ENCODE measurements at places on chromosomes 7 and 10. TPM values are rescaled to one million over a fixed set of nuclear protein-coding genes. Genes with fewer than 3 reads are reported as not detected.

GALNT17 gene
- 0.18 TPM for total RNA-seq

INMT gene
- 21.5 TPM for total RNA-seq

OR13A1 gene
- total RNA-seq, result not detected

PNLIP gene
- 3.1 TPM for total RNA-seq

HOXA1 gene
- 0.08 TPM for total RNA-seq

MMP21 gene
- total RNA-seq, result 0.20 TPM

OR6V1 gene
- not detected for total RNA-seq

PHYHIPL gene
- 0.93 TPM for total RNA-seq

PARD3 gene
- total RNA-seq, result 19.1 TPM

ADCY1 gene
- 12.8 TPM for total RNA-seq

CALHM2 gene
- total RNA-seq, result 3.6 TPM

COL13A1 gene
- 0.48 TPM for total RNA-seq

ETV1 gene
- 8.4 TPM for total RNA-seq

STEAP2 gene
- 0.81 TPM for total RNA-seq

METTL27 gene
- 0.96 TPM for total RNA-seq

OPALIN gene
- total RNA-seq, result not detected

SRRM3 gene
- 0.20 TPM for total RNA-seq

KDM7A gene
- 4.2 TPM for total RNA-seq

PSD gene
- 7.0 TPM for total RNA-seq

SKIDA1 gene
- total RNA-seq, result 3.4 TPM

SPDYE5 gene
- not detected for total RNA-seq

C7orf57 gene
- total RNA-seq, result not detected

GBX1 gene
- not detected for total RNA-seq

ANK3 gene
- total RNA-seq, result 13.4 TPM

GPR85 gene
- total RNA-seq, result 0.25 TPM

OPN1SW gene
- total RNA-seq, result not detected

HYAL4 gene
- not detected for total RNA-seq

HSPA12A gene
- 2.7 TPM for total RNA-seq

CYP2C9 gene
- 1,611 TPM for total RNA-seq

TLX1 gene
- total RNA-seq, result 1.3 TPM

CUL2 gene
- total RNA-seq, result 12.3 TPM

PLA2G12B gene
- total RNA-seq, result 60.4 TPM

SYT15 gene
- total RNA-seq, result 0.65 TPM

ZNF488 gene
- 0.08 TPM for total RNA-seq

LRRD1 gene
- total RNA-seq, result not detected

TMEM243 gene
- 2.6 TPM for total RNA-seq

H2BK1 gene
- not detected for total RNA-seq

ZNF862 gene
- 10.5 TPM for total RNA-seq

ACBD7 gene
- total RNA-seq, result not detected

SEPHS1 gene
- total RNA-seq, result 33.8 TPM
